Activated gamma-delta T cell treated with Interleukin-2 at 50 U/mL for 16 hours (primary cell): ENCODE measurements at places on chromosomes 6 and 20.

- no peak for DNase-seq
Observed at GRCh38 chr6:37306624-37307222, 47.1 kb upstream of the RNF8 start.

GRCh38 chr6:140388192-140388802, 1013.8 kb upstream of the CITED2 start:
- no peak for DNase-seq

DNA sequence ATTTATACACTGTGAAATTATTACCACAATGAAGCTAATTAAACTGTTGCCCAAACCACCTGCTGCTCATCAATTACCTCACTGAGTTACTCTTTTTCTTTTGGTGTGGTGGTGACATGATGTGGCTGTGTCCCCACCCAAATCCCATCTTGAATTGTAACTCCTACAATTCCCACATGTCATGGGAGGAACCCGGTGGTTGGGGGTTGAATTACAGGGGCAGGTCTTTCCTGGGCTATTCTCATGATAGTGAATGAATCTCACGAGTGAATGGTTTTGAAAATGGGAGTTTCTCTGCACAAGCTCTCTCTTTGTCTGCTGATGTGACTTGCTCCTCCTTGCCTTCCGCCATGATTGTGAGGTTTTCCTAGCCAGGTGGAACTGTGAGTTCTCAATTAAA, 145.0 kb downstream of the LRRC1 start:
- DNase-seq, result no peak

GRCh38 chr6:149366267-149366921, 33.7 kb upstream of the SUMO4 start:
- DNase-seq, result no peak

- no peak for DNase-seq
Observed at GRCh38 chr6:157727629-157728182, 95.3 kb upstream of the SNX9 start.

DNA sequence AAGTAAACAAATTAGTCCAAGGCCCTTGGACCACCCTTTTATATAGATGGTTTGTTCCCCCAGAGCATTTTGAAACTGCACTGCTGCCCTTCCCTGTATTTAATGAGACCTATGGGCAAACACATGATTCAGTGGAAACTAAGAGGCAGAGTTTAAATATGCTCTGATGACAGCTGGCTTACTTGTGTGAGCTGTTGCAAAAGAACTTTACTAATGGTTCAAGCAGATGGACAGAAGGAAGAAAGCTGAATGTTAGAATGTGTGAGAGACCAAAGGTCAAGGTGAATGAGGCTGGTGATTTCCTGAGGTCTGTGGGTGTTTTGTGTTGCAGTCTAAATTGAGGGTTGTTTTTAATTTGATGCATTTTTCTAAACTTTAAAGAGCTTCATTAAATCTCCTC, 123.0 kb upstream of the CEP162 start:
- DNase-seq, result no peak

- no peak for DNase-seq
Observed at GRCh38 chr6:81801489-81801888, 49.0 kb upstream of the TENT5A start.

DNA sequence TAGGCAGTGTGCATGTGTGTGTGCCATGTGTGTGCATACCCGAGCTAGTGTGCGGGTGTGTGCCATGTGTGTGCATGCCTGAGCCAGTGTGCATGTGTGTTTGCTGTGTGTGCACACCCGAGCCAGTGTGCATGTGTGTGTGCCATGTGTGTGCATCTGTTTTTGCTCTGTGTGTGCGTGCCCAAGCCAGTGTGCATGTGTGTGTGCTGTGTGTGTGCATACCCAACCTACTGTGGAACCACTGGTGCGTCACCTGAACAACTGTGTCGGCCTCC, 5.7 kb downstream of the RBBP8NL start:
- DNase-seq, result no peak

GRCh38 chr6:118292558-118292957, 255.5 kb upstream of the PLN start:
- DNase-seq, result no peak

DNA sequence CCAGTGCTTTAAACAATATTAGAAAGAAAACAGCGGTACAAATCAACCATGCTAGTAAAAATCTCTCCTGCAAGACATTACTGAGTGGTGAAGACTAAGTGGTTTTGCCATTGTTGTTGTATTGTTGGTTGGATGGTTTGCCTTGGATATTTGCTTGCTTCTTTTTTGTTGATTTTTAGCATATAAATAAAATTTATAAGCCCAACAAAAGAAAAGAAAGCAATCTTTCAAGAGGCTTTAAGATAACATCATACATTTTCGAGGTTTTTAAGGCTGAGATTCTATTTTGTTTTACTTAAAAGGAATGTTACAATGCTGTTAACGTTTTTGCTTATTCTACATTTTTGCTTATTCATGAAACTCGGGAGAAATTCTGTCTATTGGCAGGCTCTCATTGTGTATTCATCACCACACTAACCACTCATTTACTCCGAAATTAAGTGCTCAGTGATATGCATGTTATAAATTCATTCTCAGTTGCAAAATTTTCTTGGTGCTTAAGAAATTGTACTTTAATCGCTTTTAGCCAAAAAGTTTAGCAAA, 139.1 kb downstream of the LAMA2 start:
- DNase-seq, result no peak

GRCh38 chr20:50957798-50958614, at the start of gene DPM1:
Gene DPM1 (minus strand): TSS chr20:50958532. CDS start chr20:50958523, 9 bp downstream.
- DNase-seq, result peak; percentile 88

GRCh38 chr6:106194949-106195921, 109.1 kb downstream of the PRDM1 start:
- DNase-seq, result no peak

DNA sequence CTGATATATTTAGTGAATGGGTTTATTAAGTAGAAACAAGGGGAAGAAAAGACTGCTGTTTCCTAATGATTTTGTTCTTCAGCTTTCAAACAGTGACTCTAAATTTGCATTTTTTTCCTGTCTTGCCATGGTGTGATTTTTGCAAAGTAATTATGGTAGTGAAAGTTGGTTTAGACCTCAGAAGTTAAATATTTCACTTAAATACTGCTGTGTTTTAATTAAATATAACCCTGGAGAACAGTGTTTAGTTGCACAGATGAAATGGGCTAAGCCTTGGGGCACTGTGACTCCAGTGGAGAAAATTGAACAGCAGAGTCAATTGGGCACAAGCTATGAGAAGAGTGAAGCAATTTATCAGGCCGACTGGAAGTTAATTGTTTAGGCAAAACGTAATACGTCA, 111.1 kb upstream of the MCHR2 start:
- no peak for DNase-seq

DNA sequence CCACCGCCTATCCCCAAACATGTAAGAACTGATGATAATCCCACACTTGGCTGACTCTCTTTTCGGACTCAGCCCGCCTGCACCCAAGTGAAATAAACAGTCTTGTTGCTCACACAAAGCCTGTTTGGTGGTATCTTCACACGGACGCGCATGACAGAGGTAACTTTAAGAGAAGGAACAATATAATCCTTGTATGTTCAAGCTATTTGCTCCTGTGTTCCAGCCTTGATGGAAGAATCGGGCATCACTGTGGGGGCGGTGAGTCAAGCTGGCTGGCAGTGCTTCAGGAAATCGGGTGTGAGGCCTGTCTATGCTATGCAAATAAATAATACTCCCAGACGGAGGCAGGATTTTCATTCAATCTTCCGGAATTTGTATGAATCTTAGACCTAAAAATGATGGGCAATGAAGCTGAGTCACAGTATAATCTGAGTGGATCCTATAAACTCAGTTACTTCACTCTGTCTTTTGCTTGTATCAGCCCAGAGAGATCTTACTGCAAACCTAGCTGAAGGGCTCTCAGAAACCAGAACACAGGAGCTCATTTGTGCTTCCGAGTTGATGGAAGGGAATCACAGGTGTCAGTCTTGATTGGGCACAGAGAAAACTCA, 45.2 kb upstream of the NT5E start:
- DNase-seq, result no peak

DNA sequence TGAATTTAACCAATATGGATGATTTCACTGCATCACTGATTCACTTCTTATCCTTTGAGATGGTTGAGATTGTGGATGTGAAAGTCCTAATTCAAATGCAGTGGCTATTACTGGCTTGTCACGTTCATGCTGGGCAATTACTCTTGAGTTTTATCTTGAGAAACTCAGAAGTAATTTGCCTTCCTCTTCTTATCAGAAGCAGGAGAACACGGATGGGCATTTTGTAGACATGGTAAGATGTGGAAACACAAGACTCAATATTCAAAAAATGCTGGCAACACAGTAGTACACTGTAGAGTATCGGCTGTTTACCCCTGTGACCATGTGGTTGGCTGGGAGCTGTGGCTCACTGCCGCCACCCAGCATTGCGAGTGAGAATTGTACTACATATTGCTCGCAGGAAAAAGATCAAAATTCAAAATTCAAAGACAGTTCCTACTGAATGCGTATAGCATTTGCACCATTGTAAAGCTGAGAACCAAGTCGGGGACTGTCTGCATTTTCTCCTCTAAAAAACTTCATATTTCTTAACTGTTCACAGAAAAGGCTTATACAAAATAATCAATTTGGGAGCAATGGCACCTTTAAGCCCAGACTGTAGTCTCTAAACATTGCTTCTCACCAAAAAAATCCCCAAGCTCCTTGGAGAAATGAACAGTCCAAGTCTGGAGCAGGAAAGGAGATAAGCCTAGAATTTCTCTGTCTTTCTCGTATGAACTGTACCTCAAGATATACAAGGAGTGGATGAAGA, 61.9 kb upstream of the ELOVL5 start:
- DNase-seq, result peak; percentile 56

- no peak for DNase-seq
Observed at GRCh38 chr6:143673669-143674068, 4.1 kb upstream of the PHACTR2 start.

GRCh38 chr6:96990462-96990861, 65.9 kb downstream of the KLHL32 start:
- DNase-seq, result no peak

GRCh38 chr20:57907131-57908000, 197.6 kb upstream of the PMEPA1 start:
- no peak for DNase-seq

GRCh38 chr20:7938058-7938457, 2.2 kb downstream of the HAO1 start:
- no peak for DNase-seq

- no peak for DNase-seq
Observed at GRCh38 chr20:10919396-10920140, 245.8 kb upstream of the JAG1 start.

DNA sequence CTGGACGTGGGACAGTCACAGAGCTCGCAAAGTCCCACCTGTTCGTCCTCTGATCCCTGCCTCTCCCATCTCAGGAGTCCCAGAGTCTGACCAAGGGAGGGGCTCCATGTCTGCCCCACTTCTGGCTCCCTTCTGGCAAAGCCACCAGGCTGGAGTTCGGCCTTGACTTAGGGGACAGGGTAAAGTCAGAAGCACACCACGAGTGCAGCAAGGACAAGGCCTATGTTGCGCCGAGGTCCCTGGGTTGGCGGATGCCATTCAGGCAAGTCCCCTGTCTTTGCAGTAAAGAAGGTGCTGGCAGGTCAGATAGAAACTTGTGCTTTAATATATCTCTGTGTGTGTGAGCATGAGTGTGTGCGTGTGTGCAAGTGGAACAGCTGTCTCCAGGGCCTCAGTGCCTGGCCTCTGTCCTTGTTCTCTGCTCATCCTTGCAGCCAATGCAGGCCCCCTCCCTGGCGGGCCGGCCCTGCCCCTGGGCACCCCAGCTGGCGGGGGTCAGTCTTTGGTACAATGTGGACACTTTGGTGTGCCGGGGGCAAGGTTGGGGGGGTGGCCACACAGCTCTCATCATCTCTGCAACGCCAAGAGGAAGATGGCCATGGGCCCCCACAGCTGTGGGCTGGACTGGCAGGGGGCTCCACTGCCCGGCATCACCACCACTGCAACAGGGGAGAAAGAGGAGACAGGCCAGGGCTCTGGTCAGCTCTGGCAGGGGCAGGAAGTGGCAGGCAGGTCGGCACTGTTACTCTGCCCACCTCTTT, 60.7 kb downstream of the MDGA1 start:
- no peak for DNase-seq

DNA sequence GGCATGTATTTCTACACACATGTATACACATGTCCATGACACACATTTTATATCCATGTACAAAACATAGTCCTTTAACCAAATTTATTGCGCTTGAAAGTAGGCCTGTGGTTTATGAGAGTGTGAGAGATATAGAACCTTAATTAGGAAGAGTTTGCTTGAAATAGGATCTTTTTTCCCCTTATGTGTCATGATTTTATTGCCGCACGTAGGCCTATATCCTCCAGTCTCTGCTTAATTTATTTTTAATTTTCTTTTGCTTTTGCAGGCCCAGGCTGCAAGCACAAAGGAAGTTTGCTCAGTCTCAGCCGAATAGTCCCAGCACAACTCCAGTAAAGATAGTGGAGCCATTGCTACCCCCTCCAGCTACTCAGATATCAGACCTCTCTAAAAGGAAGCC, 205.9 kb downstream of the JARID2 start:
- DNase-seq, result no peak

- DNase-seq, result no peak
Observed at GRCh38 chr6:35214869-35215664, 1.3 kb downstream of the SCUBE3 start.

DNA sequence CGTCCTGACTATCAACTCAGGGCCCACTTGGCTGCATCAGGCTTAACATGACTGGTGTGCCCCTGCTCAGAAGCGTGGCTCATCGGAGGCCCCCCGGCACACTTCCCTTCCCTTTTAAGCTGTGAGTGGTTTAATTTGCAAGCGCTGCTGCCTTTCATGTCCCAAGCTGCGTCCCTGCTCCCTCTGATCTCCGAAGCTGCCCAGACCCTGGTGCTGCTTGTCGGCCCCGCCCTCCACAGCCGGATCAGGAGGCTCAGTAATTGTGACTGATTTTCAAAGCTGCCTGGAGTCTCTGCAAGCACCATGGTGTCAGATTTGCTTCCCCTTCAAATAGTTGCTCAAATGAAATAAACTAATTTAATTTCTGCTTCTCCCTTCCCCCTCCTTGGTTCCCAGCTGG, 71.1 kb downstream of the CDH22 start:
- no peak for DNase-seq
